ENCODE measurements at places on chromosomes 6 and 20.

- DNase-seq = peak; percentile 98
These were observed 83.8 kb upstream of the ELOVL5 start for GRCh38 chr6:53432318-53433161.

DNA sequence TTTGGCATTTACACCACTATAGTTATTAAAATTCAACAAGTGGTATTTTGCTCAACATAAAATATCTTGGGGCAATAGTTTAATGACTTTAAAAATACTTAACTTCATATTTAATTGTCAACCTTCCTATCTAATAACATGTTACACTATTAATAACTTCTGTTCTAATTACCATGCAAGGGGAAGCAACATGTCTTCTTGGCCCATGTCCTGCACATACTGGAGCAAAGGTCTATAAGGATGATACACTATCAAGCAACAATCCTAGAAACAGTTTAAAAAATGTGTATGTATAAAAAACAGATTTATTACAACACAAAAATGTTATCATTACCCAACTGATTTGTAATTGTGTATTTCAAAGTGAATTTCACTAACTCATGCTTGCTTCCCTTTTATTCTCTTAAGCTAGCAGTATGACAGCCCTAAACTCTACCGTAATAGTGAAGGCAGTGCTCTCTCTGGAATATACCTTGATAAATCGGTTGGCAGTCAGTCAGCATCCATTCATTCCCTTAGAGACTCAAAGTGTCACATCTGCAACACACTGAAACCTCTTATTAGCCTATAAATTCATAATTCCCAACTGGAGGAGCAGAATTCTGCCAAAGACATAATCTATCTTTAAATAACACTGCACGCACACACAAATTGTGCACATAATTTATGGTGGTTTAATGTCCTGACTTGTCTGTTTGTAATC, 18.3 kb downstream of the CCNC start:
- DNase-seq = no peak

GRCh38 chr6:4412488-4412887, 277.1 kb upstream of the ECI2 start:
- DNase-seq = no peak

- no peak for DNase-seq
These were observed 2.7 kb downstream of the CSTF1 start for GRCh38 chr20:56395166-56395565.

All from brain pericyte (primary cell).